CD8-positive, alpha-beta memory T cell (primary cell): ENCODE measurements at places on chromosomes 1 and 21. TPM values are rescaled to one million over a fixed set of nuclear protein-coding genes. Genes with fewer than 3 reads are reported as not detected.

GRCh38 chr21:38988509-38989378 is 183.0 kb downstream of the ETS2 start:
- no peak for DNase-seq

GRCh38 chr1:9165396-9165795 is 36.5 kb upstream of the GPR157 start:
- no peak for DNase-seq

DNA sequence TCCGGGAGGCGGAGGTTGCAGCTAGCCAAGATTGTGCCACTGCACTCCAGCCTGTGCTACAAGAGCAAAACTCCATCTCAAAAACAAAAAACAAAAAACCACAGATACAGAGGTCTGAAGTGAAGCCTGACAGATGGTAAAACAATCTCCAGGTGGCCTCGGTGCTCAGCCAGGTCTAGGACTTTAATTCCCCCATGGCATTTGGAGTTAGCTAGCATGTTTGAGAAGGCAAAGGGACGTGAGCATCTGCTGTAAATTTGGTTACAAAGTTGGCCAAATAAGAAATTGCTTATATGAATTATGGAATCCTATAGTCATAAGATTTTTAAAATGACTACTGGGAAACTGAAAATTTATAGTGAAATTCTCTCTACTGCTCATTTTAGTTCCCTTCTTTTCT is 98.3 kb upstream of the FMN2 start:
- DNase-seq: no peak

GRCh38 chr21:33314111-33314510 is 10.7 kb upstream of the IFNAR1 start:
- DNase-seq: no peak

GRCh38 chr1:65224681-65225091 is 76.7 kb downstream of the AK4 start:
- DNase-seq: no peak

- no peak for DNase-seq
Observed at GRCh38 chr21:38651570-38651969, 153.3 kb upstream of the ERG start.

- no peak for DNase-seq
Observed at GRCh38 chr1:240056350-240056749, 35.3 kb upstream of the FMN2 start.

- DNase-seq: no peak
Observed at GRCh38 chr1:51960262-51960661, 30.2 kb downstream of the RAB3B start.

DNA sequence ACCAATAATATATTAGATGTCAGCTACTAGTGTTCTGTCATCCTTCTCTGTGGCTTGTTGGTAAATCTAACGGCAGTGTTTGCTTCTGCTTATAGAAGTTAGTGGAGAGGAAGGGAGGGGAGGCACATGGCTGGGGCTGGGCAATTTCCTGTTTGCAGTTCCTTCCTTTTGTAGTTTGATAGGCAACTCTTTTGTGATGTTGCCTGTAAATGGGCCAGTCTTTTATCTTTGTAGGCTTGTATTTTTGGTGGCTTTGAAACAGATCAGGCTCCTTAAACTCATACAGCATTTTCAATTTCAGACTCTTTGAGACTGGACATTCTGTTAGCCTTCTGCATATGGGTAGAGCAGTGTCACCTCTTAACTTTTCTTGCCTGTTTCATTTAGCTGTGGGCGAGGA is 48.1 kb downstream of the CDC14A start:
- peak; percentile 78 for DNase-seq

The ERVH48-1 gene
- not detected for polyA plus RNA-seq

The OR2T35 gene
- polyA plus RNA-seq: not detected

The FCGR3A gene
- 44.6 TPM for polyA plus RNA-seq

The RNU1-4 gene
- not detected for polyA plus RNA-seq

The OPTC gene
- not detected for polyA plus RNA-seq

The DAB1 gene
- polyA plus RNA-seq: 1.7 TPM

The FAM151A gene
- not detected for polyA plus RNA-seq
